Endothelial cell of umbilical vein (primary cell): ENCODE measurements at places on chromosomes 6 and 20.

DNA sequence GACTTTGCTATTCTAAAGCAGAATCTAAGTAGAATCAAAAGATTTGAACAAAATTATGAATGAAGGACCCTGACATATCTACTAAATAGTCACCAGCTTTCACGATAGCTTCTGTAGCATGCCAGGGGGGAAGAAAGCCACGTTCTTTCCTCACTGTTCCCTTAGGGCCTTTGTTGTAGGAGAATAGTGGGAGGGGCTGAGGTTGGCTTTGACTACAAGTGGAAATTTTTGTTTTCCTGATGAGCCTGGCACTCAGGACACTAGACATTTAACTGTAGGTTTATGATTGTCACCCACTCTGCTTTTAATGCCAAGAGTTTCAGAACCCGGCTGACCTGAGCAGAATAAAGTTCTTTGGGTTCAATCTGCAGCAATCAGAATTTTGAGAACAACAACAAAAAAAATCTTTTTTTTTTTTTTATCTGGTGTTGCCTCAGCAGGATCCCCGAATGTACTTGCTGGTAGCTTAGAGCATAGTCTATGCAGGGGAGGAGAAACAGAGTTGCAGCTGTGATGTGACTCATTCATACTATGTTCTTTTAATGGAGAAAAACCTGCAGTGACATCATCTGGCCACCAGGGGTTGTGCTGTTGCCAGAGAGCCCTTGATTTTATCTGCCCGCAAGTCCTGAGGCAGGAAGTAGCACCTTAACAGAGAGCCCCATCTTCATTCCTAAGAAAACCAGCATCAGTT is 38.5 kb downstream of the TPD52L1 start:
- H3K4me1 ChIP-seq: no peaks in the 10 kb centered on the region
- no peaks in the 10 kb centered on the region for H3K36me3 ChIP-seq
- no peak overlapping the region for H3K4me3 ChIP-seq
- no peak overlapping the region for H3K27ac ChIP-seq

- no peak overlapping the region for H3K4me3 ChIP-seq
- peaks cover 2% of the 10 kb centered on the region for H3K36me3 ChIP-seq
Measured at GRCh38 chr6:137870308-137870644, 3.2 kb downstream of the TNFAIP3 start.

- no peak for DNase-seq
- H3K27me3 ChIP-seq: no peaks in the 10 kb centered on the region
- H3K4me1 ChIP-seq: peaks cover 13% of the 10 kb centered on the region
Measured at GRCh38 chr6:13338038-13338437, 9.7 kb upstream of the TBC1D7 start.

GRCh38 chr6:46422619-46423018 is 68.6 kb downstream of the RCAN2 start:
- no peak overlapping the region for H3K4me3 ChIP-seq
- H3K27me3 ChIP-seq: peaks cover 4% of the 10 kb centered on the region
- DNase-seq: no peak
- H3K27ac ChIP-seq: no peak overlapping the region

- no peak for DNase-seq
- no peak overlapping the region for H3K27ac ChIP-seq
- H3K4me3 ChIP-seq: no peak overlapping the region
- no peaks in the 10 kb centered on the region for H3K4me1 ChIP-seq
Measured at GRCh38 chr6:132750455-132751248, 7.1 kb downstream of the VNN2 start.

DNA sequence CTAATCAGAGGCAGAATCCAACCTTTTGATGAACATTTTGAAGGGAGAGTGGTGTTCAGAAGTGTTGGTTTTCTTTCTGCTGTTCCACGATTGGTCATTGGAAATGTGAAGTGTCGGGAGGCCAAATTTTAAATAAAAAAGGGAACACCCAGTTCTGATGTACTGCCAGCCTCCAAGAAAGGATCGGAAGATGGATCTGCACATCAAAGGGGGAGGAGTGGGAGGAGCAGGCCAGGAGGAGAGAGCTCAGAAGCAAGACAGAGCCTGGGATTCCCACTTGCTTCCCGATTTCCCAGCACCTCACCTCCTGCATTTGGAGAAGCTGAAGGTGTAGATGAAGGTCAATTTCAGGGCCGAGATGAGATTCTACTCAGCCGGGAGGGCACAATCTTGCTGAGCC is 55.9 kb upstream of the NAA20 start:
- no peak overlapping the region for H3K27ac ChIP-seq
- H3K27me3 ChIP-seq: no peaks in the 10 kb centered on the region
- H3K4me1 ChIP-seq: no peaks in the 10 kb centered on the region
- H3K36me3 ChIP-seq: peaks cover 58% of the 10 kb centered on the region

GRCh38 chr20:44731657-44732056 is 14.0 kb upstream of the KCNK15 start:
- H3K4me1 ChIP-seq: peaks cover 12% of the 10 kb centered on the region
- H3K36me3 ChIP-seq: no peaks in the 10 kb centered on the region
- no peaks in the 10 kb centered on the region for H3K27me3 ChIP-seq
- DNase-seq: no peak

DNA sequence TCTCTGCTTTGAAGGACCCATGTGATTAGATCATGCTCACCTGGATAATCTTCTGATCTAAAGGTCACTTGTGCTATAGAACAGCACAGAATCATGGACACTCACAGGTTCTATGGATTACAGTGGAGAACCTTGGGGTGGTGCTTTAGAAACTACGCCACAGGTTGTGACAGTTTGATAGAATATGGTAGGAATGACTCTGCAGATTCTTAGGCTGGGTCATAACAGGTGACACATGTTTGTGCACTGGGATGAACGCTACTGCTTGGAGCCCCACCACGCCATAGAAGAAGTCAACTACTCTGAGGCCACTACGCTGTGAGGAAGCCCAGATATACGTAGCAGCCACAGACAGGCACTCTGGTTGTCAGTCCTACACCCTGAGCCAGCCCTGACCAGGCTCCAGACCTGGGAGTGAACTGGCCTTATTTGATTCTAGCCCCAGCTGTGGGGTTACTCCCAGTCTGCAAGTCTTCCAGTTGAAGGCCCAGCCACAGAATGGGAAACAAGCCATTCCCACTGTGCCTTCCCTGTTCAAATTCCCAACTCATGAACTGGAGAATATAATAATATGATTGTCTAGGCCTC is 99.0 kb upstream of the SLC24A3 start:
- H3K36me3 ChIP-seq: no peaks in the 10 kb centered on the region
- H3K4me1 ChIP-seq: no peaks in the 10 kb centered on the region
- no peaks in the 10 kb centered on the region for H3K27me3 ChIP-seq
- H3K4me3 ChIP-seq: no peak overlapping the region
- DNase-seq: no peak

DNA sequence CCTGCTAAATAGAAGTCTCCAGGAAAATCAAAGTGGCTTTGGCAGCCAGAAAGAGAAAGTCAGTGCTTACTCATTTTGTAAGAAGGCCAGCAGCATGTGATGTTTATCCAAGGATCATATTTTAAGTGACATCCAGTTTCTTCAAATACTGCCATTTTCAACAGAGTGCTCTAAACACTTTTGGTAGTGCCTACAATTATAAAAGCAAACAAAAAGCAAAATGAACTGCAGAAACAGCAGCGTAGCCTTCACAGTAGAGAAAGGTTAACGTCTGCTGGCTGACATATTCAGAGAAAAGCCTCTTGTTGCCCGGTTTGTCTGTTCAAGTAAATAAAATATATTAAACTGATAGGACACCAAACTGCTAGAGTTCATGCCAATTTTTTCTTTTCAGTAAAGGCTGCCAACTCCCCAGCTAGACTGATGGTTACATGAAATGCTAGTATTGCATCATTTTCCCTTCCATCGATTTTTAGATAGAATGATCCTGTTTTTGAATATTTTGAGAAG is 705.7 kb upstream of the SLC35B3 start:
- no peaks in the 10 kb centered on the region for H3K36me3 ChIP-seq
- no peaks in the 10 kb centered on the region for H3K4me1 ChIP-seq
- DNase-seq: no peak

DNA sequence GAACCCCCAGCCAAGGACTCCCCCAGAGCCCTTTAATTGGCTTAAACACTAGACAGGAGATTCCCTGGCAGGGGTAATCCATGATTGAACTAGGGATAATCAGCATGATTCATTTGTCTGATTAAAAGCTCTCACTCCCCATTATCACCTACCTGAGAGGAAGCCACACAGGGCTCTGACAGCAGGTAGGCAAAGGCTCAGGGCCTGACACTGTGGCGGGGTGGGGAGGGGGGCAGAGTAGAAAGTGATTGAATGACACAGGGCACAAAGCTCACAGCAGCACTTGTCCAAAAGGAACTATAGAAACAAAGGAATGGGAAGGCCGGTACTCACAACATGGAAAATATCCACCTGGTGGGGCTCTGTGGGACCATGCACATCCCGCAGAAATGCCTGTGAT is 231.6 kb downstream of the MAFB start:
- H3K27me3 ChIP-seq: no peaks in the 10 kb centered on the region
- DNase-seq: no peak
- H3K4me3 ChIP-seq: no peak overlapping the region
- no peaks in the 10 kb centered on the region for H3K4me1 ChIP-seq
- H3K36me3 ChIP-seq: no peaks in the 10 kb centered on the region
- no peak overlapping the region for H3K27ac ChIP-seq

- peaks cover 15% of the 10 kb centered on the region for H3K4me1 ChIP-seq
- no peak overlapping the region for H3K27ac ChIP-seq
- H3K36me3 ChIP-seq: peaks cover 5% of the 10 kb centered on the region
- DNase-seq: no peak
- no peak overlapping the region for H3K4me3 ChIP-seq
Measured at GRCh38 chr6:56640374-56640773, 2.3 kb downstream of the DST start.

DNA sequence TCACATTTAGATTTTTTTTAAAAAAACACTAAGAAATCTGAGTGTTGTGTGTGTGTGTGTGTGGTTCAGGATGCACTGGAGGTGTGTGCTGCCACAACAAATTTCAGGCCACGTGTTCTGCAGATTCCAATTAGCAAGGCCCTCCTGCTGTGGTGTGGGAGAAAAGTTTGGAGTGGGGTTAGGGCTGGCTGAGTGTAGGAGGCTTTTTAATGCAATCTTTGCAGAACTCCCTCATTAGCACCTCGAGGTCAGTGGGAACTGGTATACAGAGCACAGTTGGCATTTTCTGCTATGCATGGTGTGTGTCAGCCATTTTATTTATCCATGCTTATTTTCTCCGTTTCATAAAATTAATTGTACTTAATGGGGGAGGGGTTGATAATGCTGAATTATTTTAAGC is 187.6 kb downstream of the SOX4 start:
- no peak overlapping the region for H3K27ac ChIP-seq
- no peaks in the 10 kb centered on the region for H3K36me3 ChIP-seq
- no peak overlapping the region for H3K4me3 ChIP-seq

DNA sequence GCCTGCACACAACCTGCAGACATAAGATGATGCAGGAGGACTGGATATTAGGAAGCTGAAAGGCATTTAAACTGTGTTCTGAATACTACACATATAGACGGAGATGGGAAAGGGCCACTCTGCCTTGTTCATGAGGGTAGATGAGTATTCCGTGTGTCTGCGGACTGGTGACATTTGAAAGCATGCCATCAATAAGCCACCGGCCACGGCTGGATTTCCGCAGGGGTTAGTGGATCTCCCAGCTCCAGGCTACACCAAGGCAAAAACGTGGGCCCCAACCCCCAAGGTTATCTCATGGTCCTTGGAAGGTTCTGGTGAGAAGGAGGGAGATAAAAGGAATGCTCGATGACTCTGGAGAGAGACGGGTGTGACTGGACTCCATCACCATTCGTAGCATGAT is 78.6 kb upstream of the THBS2 start:
- no peaks in the 10 kb centered on the region for H3K4me1 ChIP-seq
- H3K27ac ChIP-seq: no peak overlapping the region
- no peak for DNase-seq
- no peak overlapping the region for H3K4me3 ChIP-seq
- H3K27me3 ChIP-seq: no peaks in the 10 kb centered on the region
- H3K36me3 ChIP-seq: no peaks in the 10 kb centered on the region

DNA sequence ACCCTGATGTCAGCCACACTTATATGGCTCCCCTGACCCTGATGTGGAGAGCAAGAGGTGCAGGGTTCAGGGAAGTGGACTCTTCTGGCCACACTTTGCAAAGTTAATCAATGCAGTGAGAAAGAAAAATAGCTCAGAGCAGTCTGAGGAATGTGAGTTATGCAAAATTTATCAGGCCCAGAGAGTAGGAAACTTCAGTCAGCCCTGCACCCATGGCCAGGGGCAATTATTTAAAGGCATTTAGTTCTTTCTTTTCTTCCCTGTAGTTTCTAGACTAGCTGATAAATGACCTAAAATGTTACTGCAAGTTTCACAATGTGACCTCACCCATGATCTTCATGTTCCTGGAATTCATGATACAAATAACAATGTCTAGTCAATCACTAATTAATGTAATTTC is 143.7 kb upstream of the GGTLC1 start:
- H3K27ac ChIP-seq: no peak overlapping the region
- no peak for DNase-seq
- no peaks in the 10 kb centered on the region for H3K27me3 ChIP-seq
- H3K4me3 ChIP-seq: no peak overlapping the region

DNA sequence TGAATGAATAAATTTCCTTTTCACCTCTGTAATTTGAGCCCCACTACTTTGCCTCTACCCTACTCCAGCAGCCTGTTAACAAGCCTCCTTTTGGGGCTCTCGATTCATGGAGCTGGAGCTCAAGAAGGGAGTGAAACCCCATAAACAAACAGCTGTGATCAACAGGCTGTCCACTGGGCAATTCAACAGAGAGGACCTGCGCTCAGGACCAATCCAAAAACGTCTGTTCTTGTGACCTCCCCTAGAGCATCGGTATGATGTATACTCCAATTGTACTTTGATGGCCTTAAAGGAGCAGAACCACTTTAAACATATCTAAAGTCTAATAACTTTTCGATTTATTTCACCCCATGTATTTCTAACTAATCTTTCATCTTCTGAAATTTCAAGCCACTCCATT is 37.4 kb downstream of the HIVEP2 start:
- no peaks in the 10 kb centered on the region for H3K36me3 ChIP-seq
- no peak for DNase-seq

DNA sequence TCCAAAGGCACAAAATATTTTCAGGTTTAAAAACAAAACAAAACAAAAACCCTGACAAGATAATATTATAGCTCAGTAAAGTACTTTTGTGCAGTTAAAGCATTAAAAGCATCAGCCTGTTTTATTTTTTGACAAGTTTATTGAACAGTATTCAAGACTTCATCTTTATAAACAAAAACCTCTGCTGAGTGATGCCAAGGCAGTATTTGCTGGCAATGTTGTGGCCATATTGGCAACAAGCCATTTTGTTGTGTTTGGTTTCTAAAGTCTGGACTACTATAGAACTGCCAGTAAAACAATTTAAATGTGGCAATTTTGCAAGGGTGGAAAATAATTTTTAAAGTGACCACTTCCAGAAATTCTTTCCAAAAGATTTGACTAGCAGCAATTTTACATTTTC is 15.9 kb downstream of the CPNE1 start:
- H3K4me3 ChIP-seq: no peak overlapping the region
- no peaks in the 10 kb centered on the region for H3K4me1 ChIP-seq
- DNase-seq: peak; percentile 20
- H3K27ac ChIP-seq: no peak overlapping the region

GRCh38 chr20:12936020-12936419 is 72.8 kb upstream of the SPTLC3 start:
- H3K27me3 ChIP-seq: no peaks in the 10 kb centered on the region
- H3K4me1 ChIP-seq: peaks cover 4% of the 10 kb centered on the region
- no peak overlapping the region for H3K27ac ChIP-seq
- no peak overlapping the region for H3K4me3 ChIP-seq
- DNase-seq: no peak
- H3K36me3 ChIP-seq: no peaks in the 10 kb centered on the region
